ENCODE measurements at places on chromosomes 3 and 15. TPM values are rescaled to one million over a fixed set of nuclear protein-coding genes. Genes with fewer than 3 reads are reported as not detected.
A peak's percentile ranks its signal among the peaks of the same experiment; 100 is the strongest.

DNA sequence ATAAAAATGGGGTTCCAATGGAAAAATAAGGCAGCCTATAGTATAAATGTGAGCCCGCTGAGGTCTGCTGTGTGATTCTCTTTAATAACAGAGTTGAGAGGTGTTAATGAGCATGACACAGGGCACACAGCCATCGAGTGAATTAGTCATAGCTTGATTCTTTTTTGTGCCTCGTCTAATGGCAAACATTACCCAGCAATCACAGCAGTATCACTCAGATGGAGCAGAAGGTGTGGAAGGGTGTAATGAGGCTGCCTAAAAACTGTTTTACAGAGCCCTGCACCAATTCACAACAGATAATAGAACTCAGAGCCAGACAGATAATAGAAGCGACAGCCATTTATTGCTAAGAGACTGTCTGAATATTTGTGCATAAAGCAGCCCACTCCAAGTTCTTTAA lies 178.6 kb upstream of the TPRG1 start:
- no peak for DNase-seq

DNA sequence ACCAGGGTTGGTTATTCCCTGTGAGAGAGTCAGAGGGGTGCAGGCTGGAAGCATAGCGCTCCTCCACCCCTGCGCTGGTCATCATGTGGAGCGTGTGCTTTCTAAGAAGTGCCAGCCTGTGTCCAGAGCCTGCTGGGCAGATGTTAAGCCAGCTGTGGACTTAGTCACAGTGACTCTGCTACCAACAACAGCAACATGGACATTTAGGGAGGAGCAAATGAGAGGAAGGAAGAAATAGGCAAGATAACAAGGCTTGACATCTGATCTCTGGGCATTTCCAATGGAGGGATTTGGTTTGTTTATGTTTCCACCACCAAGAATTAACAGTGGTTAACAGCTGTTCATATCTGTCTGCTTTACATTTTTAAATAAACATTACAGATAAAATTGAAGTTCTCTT lies 36.4 kb upstream of the MYZAP start:
- DNase-seq: no peak

GRCh38 chr3:4885316-4885715 lies 93.9 kb upstream of the BHLHE40 start:
- DNase-seq: no peak

NUP210 gene
- total RNA-seq: 0.39 TPM

DNA sequence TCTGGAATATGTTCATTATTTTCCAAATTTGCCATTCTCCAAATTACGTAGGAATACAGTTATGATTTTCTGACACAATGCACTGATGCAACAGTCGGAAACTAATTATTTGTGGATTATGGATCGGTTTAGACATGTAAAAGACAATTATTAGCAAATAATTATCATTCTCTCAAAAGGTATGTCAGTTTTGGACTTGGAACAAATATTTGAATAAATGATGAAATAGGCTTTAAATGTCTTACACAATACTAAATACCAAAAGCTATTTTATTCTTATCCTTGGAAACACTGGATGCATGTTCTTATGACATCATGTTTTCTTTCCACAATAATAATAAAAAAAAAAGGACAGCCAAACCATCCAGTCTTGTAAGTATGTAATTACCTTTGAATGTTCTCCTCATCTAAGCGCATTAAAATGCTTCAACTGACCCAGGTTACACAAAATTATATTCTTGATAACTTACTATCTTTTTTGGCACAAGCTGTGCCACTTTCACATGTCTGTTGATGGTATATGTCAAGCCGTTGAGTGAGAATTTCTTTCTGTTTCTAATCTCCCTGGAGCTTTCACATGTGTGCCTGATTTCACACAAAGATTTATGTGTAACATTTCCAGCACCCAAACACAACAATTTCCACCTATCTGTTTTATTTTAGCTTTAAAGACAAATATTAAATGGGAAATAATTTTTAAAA lies 238.5 kb upstream of the ZNF385D start:
- no peak for DNase-seq

DNA sequence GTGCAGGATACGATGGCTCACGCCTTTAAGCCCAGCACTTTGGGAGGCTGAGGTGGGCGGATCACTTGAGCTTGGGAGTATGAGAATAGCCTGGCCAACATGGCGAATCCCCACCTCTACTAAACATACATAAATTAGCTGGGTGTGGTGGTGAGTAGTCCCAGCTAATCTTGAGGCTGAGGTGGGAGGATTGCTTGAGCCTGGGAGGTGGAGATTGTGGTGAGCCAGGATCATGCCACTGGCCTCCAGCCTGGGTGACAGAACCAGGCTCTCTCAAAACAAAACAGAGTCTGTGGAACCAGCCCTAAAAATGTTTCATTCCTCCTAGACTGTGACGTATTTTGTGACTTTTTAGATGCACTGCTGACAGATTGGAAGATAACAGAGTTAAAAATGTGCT lies 34.3 kb upstream of the RAD51 start:
- no peak for DNase-seq

STRA6 gene
- total RNA-seq: not detected

DNA sequence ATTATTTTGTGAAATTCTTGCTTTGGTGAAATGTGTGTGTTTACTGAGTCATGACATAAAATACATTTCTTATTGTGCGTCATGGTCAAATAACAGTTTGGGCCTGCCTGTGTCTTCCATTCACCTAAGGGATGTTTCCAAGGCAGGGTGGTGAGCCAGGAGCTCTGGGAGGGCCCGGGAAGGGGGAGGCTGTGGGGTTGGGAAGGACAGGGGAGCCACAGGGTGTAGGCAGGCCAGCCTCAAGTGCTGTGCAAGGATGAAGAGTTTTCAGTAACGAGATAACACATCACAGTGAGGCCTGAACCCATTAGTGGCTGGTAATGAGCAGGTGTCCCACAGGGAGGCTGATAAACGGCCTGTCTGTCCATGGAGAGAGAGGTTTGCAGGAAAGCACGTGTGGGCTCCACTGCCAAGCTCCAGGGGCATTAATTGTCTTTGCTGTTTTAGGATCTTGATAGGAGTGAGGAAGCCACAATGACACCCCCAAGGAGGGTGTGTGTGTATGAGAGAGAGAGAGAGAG lies 35.6 kb upstream of the SEC13 start:
- no peak for DNase-seq

GRCh38 chr3:16723978-16724377 lies 118.8 kb upstream of the DAZL start:
- peak; percentile 59 for DNase-seq

ZIC4 gene
- not detected for total RNA-seq

DNA sequence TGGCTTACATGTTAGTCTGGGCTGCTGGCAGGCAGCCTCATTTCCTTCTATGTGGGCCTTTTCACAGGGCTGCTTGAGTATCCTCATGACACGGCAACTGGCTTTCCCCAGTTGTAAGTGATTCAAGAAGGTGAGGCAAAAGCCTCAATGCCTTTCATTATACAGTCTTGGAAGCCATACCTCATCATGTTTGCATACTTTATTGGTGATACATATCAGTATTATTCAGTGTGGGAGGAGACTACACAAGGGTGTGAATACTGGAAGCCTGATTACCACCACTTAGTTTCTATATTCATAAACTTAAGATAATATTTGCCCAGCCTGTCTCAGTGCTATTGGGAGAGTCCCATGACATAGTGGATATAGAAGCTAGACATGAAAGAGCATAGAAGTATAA lies 346.8 kb downstream of the SOX2 start:
- DNase-seq: no peak

DNA sequence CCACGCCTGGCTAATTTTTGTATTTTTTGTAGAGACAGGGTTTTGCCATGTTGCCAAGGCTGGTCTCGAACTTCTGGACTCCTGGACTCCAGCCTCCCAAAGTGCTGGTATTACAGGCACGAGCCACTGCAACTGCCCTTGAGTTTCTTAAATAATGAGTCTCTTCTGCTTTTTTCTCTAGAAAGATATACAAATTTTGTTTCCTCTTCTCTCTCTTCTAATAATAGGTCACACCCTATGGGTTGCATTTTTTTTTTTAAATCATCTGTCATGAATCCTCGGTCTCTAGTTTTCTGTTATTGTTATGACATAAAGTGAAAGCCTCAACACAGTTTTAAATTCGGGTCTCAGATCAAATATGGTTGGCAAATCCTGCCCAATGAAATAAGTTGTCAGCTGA lies 111.2 kb downstream of the IL12A start:
- DNase-seq: no peak

GOLGA6D gene
- not detected for total RNA-seq

DNA sequence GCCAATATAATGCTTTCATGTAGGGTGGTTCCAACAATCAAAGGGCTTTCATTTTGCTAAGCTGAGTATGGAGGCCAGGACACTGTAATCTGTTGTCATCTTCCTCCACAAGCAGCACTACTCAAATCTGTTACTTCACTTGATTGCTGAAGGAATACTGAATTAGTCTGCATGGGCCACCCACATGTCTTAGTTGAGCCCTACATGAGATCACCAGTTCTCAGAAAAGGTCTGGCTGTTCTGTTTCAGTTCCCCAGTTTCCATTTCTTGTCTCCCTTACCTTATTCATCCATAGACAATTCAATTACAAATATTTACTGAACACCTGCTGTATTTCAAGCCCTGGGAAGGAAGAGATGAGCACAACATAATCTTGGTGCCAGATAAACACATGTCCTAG lies 119.2 kb downstream of the FHIT start:
- DNase-seq: no peak

GCSAM gene
- total RNA-seq: not detected

DNA sequence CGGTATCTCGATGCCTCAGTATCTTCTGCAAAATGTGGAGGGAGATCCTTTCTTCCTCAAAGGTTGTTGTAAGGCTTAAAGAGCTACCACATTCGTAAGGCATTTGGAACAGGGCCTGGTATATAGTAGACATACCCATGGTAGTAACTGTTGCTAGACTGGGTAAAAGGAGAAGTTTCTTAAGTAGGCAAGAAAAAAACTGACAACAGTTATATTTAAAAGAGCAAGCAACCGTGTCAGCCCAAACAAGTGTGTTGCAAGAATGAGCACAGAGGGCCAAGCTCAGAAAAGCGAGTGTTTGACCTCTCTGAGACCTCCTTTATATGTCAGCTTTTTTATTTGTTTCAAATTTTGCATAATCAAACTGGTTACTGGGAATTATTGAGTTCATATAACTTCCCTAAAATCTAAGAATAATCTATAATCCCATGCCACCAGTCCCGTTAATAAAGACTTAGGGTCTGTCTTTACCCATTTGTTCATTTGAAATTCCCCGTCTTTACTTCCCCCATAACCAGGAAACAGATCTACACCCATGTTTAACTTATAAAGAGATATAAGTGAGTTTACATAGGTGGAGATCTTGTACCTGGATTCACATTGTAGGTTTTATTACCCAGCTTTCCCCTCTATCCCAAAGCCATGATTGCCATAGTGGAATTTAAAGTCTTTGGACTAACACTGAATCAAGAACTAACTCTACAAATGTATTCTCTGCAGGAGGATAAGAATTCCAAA lies 7.3 kb downstream of the B3GNT5 start:
- DNase-seq: no peak

OTOL1 gene
- total RNA-seq: not detected

GRCh38 chr3:87037652-87038051 lies 46.7 kb upstream of the VGLL3 start:
- no peak for DNase-seq

DNA sequence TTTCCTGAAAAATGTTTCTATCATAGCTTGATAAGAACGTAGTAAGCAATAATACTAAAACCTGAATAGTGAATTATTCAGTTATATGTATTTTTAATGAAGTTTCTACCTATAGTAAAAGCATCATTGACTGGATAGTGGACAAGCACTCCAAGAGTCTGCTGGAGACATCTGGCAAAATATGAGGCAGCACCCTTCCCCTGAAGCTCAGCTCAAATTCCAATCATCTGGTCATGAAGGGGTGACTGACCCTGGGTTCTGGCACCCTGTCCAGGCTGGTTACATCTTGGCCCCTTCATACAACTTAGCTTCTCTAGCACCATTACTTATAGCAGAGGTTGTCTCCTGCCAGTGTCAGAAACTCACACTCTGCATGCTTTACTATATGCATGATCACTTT lies 455.4 kb downstream of the RAP2B start:
- no peak for DNase-seq

SUCNR1 gene
- not detected for total RNA-seq

DNA sequence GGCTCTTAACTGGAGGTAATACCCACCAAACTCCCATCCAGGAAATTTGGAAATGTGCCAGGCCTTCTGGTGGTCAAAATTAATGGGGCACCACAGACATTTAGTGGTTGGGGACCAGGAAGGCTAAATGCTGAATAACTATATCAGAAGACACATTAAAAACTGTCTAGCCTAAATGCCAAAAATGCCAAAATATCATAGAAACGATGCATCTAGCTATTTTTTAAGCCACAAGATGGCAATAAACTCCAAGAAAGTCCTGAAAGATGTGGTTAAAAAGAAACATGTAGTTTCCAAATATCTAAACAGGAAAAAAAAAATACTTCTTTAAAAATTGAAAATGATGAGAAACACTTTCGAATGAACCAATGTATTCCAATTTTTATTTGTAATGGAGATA lies 19.9 kb downstream of the CCDC14 start:
- DNase-seq: no peak

- peak; percentile 25 for DNase-seq
These were observed 154.0 kb upstream of the GOLGA6L4 start for GRCh38 chr15:84081391-84082168.

UBL7 gene
- 187 TPM for total RNA-seq

CP gene
- total RNA-seq: not detected

Measured in HT1080 (cell line).